Progenitor cell of endocrine pancreas (in vitro differentiated cells): ENCODE measurements at places on chromosomes 4 and X.

DNA sequence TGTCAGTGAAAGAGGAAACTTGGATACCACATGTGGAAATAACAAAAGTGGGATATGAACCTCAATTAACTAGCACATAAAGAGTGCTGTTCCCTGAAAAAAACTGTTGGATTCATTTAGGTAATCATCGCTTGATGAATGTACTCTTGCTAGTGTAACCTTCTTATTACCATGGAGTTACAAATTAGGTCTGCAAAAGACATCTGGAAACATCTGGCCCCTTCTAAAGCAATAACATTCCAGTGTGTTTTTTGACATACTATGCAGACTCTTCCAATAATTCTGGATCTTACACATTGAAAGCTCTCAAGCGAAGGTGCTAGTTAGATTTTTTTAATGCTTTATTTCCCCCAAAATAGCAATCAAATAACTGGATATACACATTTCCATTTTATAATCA is 134.6 kb downstream of the ATP10D start:
- H3K27ac ChIP-seq = no peak overlapping the region
- no peaks in the 10 kb centered on the region for H3K27me3 ChIP-seq
- no peak for DNase-seq
- no peaks in the 10 kb centered on the region for H3K36me3 ChIP-seq

DNA sequence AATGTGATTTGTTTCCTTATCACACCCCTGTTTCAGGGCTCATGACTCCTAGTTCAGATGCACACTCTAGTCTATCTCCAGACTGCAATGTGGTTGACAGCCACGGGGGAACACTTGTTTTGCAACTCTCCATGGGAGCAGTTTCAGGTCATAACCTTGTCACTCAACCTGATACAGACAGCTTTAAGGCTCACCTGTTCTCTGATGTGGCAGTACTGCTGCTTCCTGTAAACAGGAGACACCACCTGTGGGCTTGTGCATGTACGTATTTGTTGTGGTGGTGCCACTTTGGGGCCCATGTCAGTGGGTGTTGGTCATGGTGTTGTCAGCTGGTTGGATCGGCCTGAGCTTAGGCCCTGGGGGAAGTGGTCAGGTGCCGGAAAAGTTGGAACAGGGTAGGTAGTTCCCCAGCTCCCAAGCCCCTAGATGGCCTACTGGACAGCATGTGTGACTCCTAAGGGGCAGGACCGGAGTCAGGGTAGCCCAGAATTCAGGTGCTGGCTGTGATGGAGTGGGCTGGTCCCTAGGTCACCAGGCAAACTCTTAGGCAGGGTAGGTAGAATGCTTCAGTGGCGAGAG is 46.2 kb downstream of the FAM9B start:
- no peak for DNase-seq
- peak overlapping the region; percentile 20 for H3K27ac ChIP-seq
- H3K4me1 ChIP-seq = peaks cover 15% of the 10 kb centered on the region
- H3K36me3 ChIP-seq = no peaks in the 10 kb centered on the region
- H3K4me3 ChIP-seq = no peak overlapping the region

GRCh38 chrX:46967547-46967946 is 55.3 kb downstream of the JADE3 start:
- peaks cover 2% of the 10 kb centered on the region for H3K36me3 ChIP-seq
- no peaks in the 10 kb centered on the region for H3K27me3 ChIP-seq
- H3K27ac ChIP-seq = no peak overlapping the region
- H3K4me3 ChIP-seq = no peak overlapping the region
- peaks cover 9% of the 10 kb centered on the region for H3K4me1 ChIP-seq

DNA sequence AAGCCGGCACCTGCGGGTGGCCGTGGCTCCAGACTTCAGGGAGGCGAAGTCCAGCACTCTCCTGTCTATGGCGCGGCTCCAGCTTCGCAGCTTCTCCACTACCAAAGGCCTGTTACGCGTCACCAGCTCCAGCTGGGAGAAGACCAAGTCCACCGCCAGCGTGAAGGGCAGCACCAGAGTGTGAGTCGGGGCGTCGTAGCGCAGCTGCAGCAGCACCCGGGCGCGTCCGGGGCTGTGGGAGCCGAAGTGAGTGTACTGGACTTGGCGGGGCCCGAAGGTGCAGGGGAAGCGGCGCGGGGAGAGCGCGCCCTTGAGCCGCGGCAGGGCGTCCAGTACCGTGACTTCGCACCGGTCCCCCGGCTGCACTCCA is 444 bp downstream of the FREM3 start:
- H3K4me1 ChIP-seq = peaks cover 4% of the 10 kb centered on the region
- H3K4me3 ChIP-seq = peak overlapping the region; percentile 65
- no peak overlapping the region for H3K27ac ChIP-seq
- H3K36me3 ChIP-seq = no peaks in the 10 kb centered on the region

DNA sequence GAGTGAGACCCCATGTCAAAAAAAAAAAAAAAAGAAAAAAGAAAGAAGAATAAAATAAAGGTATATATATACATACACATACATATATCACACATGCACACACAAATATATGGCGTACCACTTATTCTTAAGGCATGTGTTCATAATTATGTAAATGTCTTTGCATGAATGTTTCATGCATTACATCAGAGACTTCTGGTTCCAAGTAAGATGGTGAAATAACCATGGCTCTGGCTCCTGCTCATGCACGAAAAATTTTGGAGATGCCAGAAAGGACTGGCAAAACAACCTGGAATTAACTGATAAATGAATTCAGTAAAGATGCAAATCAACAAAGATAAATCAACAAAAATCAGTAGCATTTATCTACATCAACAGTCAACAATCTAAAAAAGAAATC is 19.7 kb upstream of the FHIP1A start:
- no peaks in the 10 kb centered on the region for H3K4me1 ChIP-seq
- no peaks in the 10 kb centered on the region for H3K27me3 ChIP-seq
- no peak for DNase-seq
- H3K4me3 ChIP-seq = no peak overlapping the region

DNA sequence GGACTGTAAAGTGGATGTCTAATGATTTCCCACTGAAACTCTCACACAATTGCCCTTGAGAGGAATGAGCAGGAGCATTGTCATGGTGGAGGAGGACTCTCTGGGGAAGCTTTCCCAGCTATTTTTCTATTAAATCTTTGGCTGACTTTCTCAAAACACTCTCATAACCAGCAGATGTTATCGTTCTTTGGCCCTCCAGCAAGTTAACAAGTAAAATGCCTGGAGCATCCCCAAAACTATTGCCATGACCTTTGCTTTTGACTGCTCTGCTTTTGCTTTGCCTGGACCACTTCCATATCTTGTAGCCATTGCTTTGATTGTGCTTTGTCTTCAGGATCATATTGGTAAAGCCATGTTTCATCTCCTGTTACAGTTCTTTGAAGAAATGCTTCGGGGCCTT is 120.2 kb upstream of the PDE5A start:
- no peaks in the 10 kb centered on the region for H3K27me3 ChIP-seq
- peaks cover 3% of the 10 kb centered on the region for H3K4me1 ChIP-seq
- no peak overlapping the region for H3K4me3 ChIP-seq
- H3K27ac ChIP-seq = no peak overlapping the region

GRCh38 chr4:4985844-4986243 is 33.4 kb downstream of the CYTL1 start:
- H3K27me3 ChIP-seq = peaks cover 5% of the 10 kb centered on the region
- no peak overlapping the region for H3K4me3 ChIP-seq
- H3K36me3 ChIP-seq = no peaks in the 10 kb centered on the region
- no peak for DNase-seq

DNA sequence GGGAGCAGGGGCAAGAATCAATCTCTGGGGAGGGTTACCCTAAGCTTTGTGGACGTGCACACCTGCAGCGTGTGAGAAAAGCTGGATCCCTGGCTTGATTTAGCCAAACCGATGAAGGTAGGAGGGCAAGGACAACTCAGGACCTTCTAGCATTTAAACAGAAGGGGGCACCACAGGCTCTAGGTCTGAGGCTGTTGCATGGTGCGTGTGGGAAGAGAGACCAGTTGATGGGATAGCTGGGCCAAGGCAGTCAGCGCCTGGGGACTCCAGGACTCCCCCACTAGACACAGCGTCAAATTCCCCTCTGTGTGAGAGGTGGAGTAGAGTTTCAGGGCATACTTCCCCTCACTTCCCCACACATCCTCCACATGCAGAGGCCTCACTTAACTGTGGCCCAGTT is 4.3 kb downstream of the GABRQ start:
- peaks cover 31% of the 10 kb centered on the region for H3K27me3 ChIP-seq
- DNase-seq = no peak
- no peak overlapping the region for H3K27ac ChIP-seq
- H3K4me1 ChIP-seq = no peaks in the 10 kb centered on the region
- H3K4me3 ChIP-seq = no peak overlapping the region

DNA sequence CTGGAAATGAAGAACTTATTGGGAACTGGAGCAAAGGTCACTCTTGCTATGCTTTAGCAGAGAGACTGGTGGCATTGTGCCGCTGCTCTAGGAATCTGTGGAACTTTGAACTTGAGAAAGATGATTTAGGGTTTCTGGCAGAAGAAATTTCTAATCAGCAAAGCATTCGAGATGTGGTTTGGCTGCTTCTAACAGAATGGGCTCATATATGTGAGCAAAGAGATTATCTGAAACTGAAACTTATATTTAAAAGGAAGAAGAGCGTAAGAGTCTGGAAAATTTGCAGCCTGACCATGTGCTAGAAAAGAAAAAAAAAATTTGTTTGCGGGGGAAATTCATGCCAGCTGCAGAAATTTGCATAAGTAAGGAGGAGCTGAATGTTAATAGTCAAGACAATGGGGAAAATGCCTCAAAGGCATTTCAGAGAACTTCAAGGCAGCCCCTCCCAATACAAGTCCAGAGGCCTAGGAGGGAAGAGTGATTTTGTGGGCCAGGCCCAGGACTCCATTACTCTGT is 35.9 kb upstream of the PAPSS1 start:
- H3K27ac ChIP-seq = no peak overlapping the region
- H3K27me3 ChIP-seq = no peaks in the 10 kb centered on the region
- H3K4me3 ChIP-seq = no peak overlapping the region
- no peak for DNase-seq
- no peaks in the 10 kb centered on the region for H3K36me3 ChIP-seq
- H3K4me1 ChIP-seq = peaks cover 2% of the 10 kb centered on the region

DNA sequence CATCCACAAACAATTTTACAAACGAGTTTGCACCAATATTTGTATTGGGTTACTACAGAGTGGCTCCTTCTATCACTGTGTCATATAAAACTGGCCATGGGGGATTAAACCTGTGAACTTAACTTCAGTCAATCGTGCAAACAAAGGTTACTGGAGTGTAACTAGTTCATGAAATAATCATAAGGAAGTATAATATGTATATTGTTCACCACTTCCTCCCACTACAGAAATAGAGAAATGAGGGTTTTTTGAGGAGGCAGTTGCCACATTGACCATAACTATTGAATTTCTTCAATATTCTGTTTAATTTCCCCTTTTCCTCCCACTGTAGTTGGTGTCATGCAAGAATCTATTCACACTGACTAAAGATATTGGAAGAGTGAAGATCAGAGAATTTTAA is at the start of gene GPR82:
Gene GPR82 (plus strand): TSS at position 356 of the 400 bp plus-strand sequence. CDS start 2,846 bp downstream, outside the sequence.
- peaks cover 11% of the 10 kb centered on the region for H3K36me3 ChIP-seq
- DNase-seq = no peak
- H3K4me3 ChIP-seq = no peak within 1 kb of the TSS
- no peaks in the 10 kb centered on the region for H3K27me3 ChIP-seq

- no peaks in the 10 kb centered on the region for H3K36me3 ChIP-seq
- H3K4me3 ChIP-seq = peak overlapping the region; percentile 27
- H3K27ac ChIP-seq = no peak overlapping the region
- H3K27me3 ChIP-seq = peaks cover 11% of the 10 kb centered on the region
Measured at GRCh38 chr4:188218392-188218791, 79.2 kb downstream of the TRIML1 start.

DNA sequence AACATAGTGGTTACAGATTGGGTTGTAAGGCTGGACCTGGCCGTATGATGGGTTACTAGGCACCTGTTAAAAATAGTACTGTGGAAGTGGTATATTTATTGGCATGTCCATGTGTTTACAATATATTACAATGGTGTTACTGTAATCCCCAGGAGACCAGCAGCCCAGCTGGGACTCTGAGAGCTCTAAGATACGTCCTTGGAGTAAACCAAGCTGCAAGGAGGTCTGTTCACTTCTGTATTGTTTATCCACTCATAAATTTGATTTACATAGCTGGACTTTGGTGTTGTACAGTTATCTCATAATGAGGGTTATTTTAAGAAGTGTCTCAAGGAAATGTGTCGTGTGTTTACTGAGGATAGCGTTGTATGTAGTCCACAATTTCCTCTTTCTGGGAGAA is 93.8 kb downstream of the TBL1X start:
- H3K36me3 ChIP-seq = peaks cover 4% of the 10 kb centered on the region
- H3K27ac ChIP-seq = no peak overlapping the region
- H3K27me3 ChIP-seq = no peaks in the 10 kb centered on the region
- H3K4me1 ChIP-seq = peaks cover 4% of the 10 kb centered on the region
- no peak overlapping the region for H3K4me3 ChIP-seq
- DNase-seq = no peak

DNA sequence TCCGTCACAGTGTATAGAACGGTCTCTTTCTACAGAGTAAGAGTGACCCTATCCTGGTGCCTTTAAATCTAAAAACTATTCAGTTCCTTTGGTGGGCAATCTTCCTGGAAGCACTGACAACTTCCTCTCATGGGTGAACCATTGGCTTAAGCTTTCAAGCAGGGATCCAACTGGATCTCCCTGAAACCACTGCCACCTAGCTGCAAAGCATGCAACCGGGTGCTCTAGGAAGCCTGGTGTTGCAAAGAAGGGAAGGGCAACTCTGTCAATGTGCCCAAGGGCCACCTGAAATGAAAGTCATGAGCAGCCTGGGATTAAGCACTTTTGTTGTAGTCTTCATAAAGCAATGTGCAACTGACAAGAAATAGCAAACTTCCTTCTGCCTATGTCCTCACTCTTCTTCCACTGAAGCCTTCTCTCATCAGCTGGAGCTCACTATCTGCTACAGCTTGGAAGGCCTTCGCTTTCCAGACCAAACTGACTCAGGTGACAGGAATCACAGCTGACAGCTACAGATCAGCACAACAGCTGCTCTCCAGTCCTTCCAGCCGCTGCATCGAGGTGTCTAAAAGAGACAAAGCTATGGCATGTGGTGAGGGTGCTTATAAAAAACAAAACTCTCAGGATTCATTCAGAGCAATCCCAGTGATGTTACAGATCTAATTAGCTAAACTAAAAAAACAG is 46.1 kb downstream of the SETD7 start:
- peaks cover 14% of the 10 kb centered on the region for H3K36me3 ChIP-seq
- H3K4me1 ChIP-seq = no peaks in the 10 kb centered on the region
- no peaks in the 10 kb centered on the region for H3K27me3 ChIP-seq
- no peak for DNase-seq
- no peak overlapping the region for H3K27ac ChIP-seq

GRCh38 chrX:118536687-118537461 is 41.3 kb downstream of the DOCK11 start:
- no peaks in the 10 kb centered on the region for H3K27me3 ChIP-seq
- H3K36me3 ChIP-seq = peaks cover 1% of the 10 kb centered on the region
- H3K27ac ChIP-seq = no peak overlapping the region
- peaks cover 1% of the 10 kb centered on the region for H3K4me1 ChIP-seq

DNA sequence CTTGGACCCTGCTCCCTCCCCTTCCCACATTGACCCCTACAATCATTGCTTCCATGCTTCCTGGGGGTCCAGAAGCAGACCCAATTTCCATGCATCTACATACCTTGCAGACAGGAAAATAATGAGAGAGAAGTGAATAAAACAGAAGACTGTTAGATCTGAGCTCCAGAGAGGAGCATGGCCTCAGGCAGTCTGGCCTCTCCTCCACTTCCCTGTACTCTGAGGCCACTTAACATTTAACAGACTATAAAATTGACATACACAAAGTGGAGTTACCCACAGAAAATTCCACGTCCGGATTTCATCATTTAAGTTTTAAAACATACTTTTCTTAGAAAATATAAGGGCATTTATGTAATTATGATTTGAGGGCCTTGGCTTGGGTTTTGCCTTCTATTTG is 2.1 kb upstream of the PRSS12 start:
- peaks cover 10% of the 10 kb centered on the region for H3K4me1 ChIP-seq
- H3K4me3 ChIP-seq = no peak overlapping the region
- peaks cover 48% of the 10 kb centered on the region for H3K27me3 ChIP-seq
